CD4-positive, CD25-positive, alpha-beta regulatory T cell (primary cell): ENCODE measurements at places on chromosomes 12 and 14.

DNA sequence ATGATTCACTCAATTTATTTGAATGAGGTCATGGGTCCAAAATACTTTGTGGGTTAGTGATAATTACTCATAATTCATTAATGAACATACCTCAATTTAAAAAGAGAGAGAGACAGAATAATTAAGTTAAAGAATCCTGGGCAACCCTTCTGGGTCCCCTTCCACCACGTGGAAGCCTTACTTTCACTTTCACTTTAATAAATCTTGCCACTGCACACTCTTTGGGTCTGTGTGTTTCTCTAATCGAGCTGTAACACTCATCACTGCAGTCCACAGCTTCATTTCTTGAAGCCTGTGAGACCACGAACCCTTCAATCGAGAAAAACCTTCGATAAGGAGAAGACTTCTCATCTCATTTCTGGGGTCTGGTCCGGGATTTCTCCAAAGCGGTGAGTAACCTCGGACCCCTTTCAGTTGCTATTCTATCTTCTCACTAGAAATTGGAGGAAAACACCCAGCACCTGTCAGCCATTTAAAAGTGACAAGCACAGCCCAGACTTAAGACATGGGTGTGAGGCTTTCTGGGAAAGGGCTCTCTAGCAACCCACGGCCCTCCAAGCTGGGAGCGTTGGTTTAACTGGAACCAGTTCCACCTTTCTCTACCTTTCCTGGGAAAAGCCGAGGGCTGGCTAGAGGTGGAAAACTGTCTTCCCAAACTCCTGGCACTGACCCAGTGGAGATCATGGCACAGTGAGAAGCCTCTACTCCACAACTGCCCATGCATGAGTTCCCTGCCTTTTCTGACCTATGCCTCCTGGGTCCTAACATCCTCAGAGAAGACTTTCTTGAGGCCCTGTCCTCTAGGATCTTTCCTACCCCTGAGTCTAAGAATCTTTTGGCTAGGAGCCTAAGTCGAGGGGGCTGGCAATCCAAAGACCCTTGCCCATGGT, 148.8 kb upstream of the ATF7IP start:
- peak; percentile 53 for DNase-seq

- no peak for DNase-seq
Measured at GRCh38 chr12:124979568-124979967, 9.4 kb downstream of the DHX37 start.

- no peak for DNase-seq
Measured at GRCh38 chr12:28787151-28787550, 361.9 kb upstream of the FAR2 start.

DNA sequence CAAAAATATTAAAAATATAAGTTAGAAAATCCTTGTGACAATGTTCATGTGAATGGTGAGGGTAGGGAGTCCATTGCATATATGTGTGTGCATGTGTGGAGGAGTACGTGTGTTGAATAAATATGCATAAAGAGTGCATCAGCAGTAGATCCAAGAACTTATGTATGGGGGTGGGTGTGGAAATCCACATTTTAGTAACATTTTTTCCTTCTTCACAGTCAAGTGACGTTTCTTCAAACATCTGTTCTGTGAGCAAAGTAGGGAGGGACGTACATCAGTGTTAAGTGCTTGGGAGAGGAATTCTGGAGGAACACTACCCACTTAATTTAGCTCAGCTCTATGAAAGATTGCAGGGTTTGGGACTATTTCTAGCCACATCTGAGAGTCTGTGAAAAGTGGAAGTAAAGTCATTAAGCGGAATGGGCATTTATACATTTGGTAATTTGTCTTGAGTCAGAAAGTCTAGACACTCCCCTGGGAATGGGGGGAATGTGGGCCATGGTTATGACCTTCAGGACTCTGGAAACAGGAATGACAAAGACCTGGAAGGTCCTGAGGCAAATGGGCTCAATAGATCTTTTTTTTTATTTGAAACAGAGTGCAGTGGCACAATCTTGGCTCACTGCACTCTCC, 156.4 kb upstream of the PLXNC1 start:
- DNase-seq: no peak

GRCh38 chr12:54431911-54432814, 13.1 kb upstream of the ITGA5 start:
- DNase-seq: no peak
